ENCODE measurements at places on chromosomes 4 and X.

DNA sequence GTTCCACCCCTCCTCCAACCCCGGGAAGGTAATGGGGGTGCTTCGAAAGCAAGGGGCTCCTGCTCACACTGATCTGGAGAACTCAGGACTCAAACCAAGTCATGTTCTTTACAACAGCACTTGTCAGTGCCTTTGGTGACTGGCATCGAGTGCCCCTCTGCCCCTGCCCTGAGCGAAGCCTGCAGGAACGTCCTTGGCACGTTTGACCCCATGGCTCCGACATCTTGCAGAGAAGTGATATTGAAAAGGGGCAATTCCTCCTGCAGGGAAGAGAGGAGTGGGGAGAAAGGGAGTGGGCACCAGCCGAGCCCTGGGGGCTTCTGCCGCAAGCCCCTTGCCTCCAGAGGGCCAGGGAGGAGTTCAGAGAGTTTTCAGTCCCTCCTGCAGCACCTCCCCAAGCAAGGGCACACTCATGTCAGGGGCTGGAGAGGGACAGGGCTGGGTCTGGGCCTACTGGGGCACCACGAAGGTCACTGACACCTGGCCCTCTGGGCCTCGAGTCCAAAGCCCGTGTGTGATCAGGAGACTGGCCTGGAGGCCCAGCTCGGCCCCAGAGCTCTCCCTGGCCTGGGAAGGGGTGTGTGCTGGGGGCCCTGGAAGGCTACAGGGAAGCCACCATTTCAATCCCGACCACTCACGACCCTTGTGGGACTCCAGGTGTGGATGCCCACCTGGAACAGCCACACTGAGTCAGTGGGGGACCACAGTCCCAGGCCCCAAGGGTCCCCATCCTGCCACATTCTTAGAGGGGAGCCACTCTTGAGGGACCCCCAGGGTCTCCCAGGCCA lies 94.9 kb upstream of the NKX1-1 start:
- no peak for DNase-seq

GRCh38 chr4:162684371-162684700 lies 482.4 kb downstream of the NAF1 start:
- no peak for DNase-seq

DNA sequence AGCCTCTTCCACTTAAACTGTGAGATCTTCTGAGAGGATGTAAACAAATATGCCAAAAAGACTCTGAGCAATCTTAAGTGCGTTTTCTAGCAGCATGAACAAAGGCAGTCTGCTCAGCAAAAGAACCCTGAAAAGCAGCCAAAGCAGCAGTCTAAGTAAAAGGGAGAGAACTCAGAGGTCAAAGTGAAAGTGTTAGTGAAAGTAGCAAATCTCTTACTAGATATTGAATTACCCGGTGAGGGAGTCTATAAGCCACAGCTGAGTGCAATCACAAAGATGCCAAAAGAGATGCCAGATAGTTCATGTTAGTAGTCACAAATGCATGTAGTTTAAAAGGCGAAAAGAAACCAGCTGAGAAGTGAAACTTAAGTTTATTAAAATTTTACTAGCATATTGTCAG lies 7.9 kb upstream of the GNRHR start:
- DNase-seq, result peak; percentile 42

DNA sequence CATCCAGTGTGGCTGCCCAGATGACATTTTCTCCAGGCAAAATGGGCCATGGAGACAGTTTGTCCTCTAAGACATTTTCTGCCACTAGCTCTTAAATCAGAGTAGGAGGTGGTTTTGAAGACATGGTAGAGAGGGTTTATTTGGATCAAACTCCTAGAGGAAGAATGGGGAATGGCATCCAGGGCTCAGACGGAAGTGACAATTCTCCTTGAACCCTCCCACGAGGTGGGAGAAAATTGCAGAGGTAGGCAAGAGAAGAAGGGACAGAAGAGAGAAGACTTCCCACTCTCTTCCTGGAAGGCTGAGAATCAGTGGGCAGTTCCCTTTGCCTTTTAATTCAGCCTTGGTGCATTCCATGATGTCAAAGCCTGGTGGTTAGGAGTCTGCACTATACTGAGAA lies 194.0 kb downstream of the SMIM20 start:
- no peak for DNase-seq

DNA sequence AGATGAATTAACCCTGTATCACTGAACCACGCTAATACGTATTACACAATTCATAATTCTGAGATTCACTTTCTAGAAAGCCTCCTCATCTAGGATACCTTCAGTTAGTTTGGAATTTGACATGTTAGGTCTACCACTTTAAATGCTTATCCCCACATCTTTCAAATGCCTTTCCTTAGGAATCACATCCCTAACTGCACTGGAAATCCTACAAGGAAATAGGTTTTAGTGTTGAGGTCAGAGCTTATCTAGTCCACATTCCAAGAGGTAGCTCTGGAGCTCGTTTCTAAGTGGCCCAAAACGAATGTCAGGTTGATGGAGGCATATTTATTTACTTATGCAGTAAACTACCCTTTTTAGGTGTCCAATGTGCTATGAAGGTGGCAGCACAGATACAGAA lies 18.0 kb downstream of the PDHA1 start:
- no peak for DNase-seq

DNA sequence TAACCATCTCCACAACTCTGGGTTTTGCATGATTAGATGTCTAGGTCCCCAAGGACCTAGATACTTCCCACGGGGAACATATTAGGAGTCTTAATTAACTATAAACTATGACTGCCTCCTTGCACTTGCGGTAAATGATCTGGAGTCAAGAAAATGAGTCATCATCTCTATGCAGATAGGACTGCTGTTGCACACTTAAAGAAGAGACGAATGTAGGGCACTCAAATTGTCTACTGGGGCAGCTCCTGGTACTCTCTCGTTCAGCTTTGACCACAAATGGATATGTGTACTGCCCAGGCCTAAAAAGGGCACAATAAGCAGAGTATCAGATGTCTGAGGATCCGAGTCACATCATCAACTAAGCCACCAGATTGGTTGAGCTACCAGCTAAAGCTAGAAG lies 1783.4 kb upstream of the AGA start:
- no peak for DNase-seq

GRCh38 chr4:98399915-98400314 lies 138.7 kb downstream of the RAP1GDS1 start:
- no peak for DNase-seq

DNA sequence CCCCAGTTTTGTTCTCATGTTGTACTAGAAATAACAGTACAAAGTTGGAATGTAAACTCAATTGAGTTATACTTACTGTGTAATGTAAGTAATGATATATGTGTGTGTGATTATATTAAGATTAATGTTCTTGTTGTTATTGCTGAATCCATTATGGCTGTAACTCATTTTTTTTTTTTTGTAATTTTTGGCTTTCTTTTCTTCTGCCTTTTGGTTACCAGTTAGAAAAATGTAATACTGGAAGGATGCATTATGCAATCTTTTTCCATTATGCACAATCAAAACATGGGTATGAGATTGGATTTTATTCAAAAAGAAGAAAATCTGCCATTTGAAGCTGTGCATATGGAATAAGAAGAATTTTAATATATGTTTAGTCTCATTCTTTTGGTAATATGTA lies 34.0 kb downstream of the BANK1 start:
- no peak for DNase-seq

DNA sequence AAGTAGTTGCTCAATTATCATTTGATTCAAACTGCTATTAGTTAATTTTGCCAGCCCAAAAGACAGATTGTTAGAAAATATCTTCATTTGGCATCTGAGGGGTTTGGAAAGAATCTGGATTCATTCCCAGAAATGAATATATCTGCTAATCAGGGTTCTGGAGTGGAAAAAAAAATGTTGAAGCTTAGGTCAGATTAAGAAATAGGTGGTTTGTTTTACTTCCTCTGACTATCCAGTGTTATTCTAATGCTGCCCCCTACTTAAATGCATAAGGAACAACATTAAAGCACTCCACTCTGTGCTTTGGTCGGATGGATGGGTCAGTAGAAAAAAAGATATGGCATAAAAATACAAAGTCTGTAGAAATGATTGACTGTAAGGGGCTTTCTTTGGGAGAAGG lies 89.0 kb downstream of the LUZP4 start:
- DNase-seq, result no peak

DNA sequence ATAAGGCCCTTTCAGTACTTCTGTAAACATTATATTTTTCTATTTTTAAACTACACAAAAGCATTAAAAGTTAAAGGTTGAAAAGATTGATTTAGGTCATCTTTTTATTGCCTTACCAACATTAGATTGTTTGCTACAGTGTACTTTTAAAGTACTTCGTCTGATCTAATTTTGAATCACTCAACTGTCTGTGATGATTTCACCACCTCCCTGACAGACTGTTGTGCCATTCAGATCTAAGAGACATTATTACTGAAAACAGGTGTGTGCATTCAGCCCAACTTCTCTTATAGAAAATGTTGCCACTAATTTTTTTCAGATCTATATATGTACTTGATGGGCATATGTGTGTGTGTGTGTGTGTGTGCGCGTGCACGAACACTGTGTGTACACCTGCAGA lies 39.3 kb downstream of the GASK1B start:
- no peak for DNase-seq

- peak; percentile 34 for DNase-seq
Measured at GRCh38 chr4:159455675-159456237, 352.9 kb downstream of the RAPGEF2 start.

GRCh38 chr4:41132055-41132683 lies 82.2 kb downstream of the APBB2 start:
- DNase-seq, result no peak

DNA sequence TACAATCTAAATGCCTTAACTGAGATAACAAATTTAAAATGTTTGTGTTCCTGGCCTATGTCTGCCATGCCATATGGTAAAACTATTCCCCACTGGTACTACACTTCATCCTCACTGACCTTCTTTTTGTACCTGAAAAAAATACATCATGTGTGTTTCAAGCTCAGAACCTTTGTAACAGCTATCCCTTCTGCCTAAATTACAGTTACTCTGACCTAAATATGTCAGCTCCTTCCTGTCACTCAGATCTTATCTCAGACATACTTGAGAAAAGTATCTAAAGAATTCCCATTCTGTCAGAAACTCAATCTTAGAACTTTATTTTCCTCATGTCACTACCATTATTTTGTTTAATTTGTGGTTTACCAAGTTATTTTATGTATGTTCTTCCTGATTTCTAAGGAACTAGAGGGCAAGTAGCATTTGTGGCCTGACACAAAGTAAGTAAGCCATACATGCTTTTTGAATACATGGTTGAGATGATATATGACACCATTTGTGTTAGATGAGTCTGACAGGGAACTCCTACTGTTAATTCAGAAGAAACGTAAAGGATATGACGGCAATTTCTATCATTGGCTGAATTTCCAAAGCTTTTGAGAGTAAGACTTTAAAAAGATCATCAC lies 456.5 kb upstream of the NDST3 start:
- no peak for DNase-seq

DNA sequence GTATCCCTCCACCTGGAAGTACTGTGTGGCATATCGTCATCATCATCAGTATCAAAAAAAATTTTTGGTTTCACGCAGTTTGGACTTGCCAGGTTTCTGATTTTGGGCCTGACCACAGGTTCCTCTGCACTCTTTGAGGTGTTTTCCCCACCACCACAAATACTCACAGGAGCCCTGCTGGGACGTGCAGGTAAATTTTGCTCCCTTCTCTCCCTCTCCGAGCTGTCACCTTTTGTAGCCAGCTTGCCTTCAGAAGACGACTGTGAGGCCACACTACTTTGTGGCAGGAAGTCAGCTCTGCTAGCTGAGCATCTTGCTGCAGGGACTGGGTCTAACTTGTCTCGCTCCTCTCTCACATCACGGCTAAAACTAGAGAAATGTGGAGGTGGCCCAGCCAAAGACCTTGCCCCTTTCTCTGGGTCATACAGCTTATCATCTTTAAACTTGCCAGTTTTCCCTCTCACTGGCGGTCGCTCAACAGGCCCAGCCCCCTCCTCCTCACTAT lies 2.8 kb downstream of the PJA1 start:
- no peak for DNase-seq

- DNase-seq, result peak; percentile 17
Measured at GRCh38 chr4:158170691-158171561, 1.9 kb downstream of the GASK1B start.

- peak; percentile 26 for DNase-seq
Measured at GRCh38 chrX:131068945-131069719, 11.0 kb downstream of the ARHGAP36 start.

DNA sequence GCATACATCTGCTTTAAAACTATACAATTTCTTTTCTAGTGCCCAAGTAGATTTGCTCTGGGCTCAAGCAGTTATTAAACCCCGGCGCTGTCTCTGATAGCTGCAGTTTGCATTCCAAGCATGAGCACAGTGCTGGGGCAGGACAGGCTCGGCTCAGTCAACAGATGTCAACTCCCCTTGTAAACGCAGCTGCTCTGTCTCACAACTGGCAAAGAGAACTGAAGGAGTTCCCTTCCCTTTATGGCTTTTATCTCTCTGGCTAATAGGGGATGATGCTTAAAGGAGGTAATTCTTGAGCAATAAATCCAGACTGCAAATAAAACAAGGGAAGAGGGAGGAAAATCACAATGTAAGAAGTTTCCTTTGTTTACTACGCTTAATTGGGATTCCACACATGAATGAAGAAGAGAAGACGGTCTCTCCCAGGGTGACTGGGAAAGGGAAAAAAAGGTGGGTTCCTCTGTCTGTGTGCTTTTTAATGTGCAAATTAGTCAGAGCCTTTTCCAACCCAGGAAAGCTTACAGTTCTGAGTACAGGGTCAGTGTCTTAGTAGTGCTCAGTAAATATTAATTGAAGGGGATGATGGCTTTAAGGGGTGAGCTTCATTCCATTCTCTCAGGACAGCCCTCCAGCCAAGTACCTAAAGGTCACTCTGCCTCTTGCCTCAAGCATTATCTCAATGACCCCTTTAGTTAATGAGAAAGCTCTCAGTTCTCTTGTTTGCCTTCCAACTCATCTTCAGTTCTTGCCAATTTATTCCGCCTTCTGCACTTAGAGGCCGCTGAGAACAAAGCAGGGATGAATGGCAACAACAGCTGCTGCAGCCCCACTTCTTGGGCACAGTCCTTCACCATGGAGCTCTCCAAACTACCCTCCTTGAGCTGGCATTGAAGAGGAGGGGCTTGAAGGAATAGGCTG lies 155.7 kb upstream of the JADE1 start:
- DNase-seq, result no peak

DNA sequence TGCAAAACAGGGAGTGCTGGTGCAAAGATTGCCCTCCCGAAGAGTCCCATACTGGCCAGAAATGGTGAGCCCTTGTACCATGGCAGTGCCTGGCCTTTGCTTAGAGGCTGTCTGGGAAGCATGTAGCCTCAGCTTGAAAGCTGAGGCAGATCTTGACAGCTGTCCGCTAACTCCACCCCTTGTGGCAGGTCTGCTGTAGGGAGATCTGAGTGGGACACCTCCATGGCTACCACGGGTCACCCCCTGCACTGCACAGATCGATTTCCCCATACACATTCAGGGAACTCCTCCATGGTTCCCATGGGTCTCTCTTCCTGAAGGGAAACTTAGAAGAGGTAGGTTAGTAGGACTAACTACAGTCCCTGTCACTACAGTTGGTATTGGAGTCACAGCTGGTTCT lies 6.1 kb upstream of the ACOT9 start:
- no peak for DNase-seq

GRCh38 chrX:109533005-109533404 lies 3.6 kb upstream of the NXT2 start:
- no peak for DNase-seq
